ENCODE measurements at places on chromosomes 13 and 19. TPM values are rescaled to one million over a fixed set of nuclear protein-coding genes. Genes with fewer than 3 reads are reported as not detected.

GRCh38 chr13:102907016-102907756 is 61.4 kb downstream of the ERCC5 start:
- no peak for DNase-seq

GRCh38 chr13:40813667-40814454 is 24.4 kb downstream of the SLC25A15 start:
- peak; percentile 25 for DNase-seq

The ENOX1 gene
- 0.08 TPM for total RNA-seq

- DNase-seq: no peak
Measured at GRCh38 chr13:63463782-63464610, 2048.3 kb upstream of the PCDH20 start.

DNA sequence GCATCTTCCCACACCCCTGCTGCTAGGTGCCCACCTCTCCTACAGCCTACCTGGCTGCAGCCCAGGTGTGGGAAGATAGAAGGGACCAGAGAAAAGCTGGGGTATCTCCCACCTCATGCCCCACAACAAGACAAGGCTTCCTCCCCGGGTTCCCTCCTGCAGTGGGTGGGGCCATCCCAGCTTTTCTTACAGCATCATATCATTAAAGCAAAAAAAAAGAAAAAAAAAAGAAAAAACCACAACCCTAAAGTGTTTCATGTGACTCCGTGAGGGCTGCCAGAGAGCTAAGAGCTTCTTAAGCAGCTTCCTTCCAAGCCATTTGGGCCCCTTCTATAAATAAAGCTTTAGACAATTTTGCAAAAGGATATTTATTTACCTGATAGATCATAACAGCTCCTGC is 455.4 kb upstream of the TSHZ3 start:
- no peak for DNase-seq

GRCh38 chr13:98988277-98988676 is 10.4 kb upstream of the DOCK9 start:
- no peak for DNase-seq

DNA sequence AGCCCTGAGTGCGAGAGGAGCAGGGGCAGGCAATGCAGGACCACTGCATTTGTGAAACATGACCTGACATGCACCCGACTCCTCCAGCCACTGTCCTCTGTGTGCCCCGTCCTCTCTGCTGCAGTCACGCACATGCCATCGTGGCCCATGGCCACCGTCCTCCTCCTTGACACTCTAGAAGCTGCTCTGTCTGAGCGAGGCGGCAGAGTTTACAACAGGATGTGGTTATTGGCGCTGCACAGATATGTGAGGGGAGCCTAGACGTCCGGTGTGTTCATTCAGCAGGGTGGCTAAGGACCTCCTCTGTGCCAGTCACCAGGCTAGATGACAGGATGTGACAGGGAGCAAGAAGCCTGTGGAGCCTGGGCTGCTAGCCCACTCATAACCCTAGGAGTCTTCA is 277.8 kb downstream of the FOXO1 start:
- peak; percentile 95 for DNase-seq

- no peak for DNase-seq
Measured at GRCh38 chr19:54077334-54077733, 3.8 kb downstream of the TARM1 start.

- DNase-seq: no peak
Measured at GRCh38 chr13:95222733-95223018, 78.6 kb downstream of the ABCC4 start.

GRCh38 chr19:45156751-45157150 is 4.0 kb downstream of the NKPD1 start:
- no peak for DNase-seq

GRCh38 chr19:50344661-50345318 is 15.6 kb upstream of the KCNC3 start:
- DNase-seq: no peak

- DNase-seq: no peak
Measured at GRCh38 chr13:98632961-98633360, 56.1 kb upstream of the STK24 start.

DNA sequence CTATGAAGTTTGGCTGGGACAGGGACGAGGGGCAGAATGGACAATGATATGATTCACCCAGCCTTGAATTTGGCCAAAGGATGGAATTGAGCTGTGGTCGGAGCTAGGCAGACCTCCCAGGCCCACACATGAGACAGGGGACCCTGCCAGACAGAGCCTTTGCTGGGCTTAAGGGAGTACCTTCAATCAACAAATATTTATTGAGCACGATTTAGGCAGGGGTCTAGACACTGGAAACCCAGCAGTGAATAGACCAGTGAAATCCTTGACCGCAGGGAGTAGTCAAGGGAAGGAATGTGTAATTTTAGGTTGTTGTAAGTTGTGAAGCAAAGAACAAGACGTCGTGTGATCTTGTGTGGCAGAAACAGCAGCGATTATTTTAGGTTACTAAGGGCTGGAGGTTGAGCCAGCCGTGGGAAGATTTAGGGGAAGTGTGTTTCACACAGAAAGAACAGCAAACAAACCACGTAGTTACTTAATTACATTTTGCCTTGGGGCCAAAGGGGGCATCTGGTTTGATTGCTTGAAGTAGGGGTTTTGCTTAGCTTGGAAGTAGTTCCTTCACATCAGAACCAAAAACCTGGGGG is 16.9 kb upstream of the AP1M2 start:
- peak; percentile 55 for DNase-seq

The CADM4 gene
- 0.40 TPM for total RNA-seq

DNA sequence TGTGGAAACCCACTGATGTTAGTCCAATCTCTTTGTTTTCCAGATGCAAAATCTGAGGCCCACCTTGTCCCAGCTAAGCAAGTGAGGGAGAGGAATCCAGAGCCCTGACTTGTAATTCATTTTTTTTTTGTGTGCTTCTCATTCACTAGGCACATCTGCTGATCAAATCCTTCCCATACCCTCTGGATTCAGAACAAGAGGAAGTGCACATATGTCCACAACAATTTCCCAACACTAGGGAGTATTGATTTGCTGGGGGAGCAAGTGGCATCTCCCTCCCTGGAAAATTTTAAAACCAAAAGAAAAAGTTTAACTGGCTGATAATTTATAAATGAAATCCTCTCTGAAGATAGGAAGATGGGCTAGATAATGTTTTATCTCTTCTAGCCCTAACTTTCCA is 94.6 kb upstream of the RFC3 start:
- DNase-seq: no peak

DNA sequence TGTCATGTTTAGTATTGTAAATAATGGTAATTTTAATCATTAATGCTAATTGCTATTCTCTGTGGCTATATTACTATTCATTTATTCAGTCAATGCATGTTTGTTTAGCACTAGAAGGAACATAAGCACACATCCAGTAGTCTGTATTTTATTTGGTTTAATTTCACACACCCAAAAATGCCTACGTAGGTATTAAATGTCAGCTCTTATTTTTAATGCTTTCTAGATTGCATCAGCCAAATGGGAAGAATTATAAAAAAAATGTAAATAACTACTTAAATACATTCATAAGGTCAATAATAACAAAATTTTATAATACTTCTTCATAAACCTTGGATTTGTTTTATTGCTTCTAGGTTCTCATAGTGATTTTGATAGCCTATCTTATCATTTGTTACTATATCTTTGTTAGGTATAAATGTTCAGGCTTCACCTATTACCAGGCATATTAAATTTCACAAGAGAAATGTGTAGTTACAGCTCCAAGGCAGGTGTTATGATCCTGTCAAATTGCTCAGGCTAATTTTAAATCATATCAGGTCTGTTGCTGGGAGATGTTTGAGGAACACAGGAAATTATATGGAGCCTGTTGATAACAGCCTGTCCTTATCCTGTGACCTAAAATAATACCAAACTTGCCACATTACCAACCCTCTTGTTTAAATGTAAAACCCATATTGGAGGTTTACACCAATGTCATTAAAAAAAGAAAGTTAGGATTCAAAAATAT is 34.4 kb downstream of the ITGBL1 start:
- DNase-seq: no peak
